ENCODE measurements at places on chromosomes 2 and 18.

DNA sequence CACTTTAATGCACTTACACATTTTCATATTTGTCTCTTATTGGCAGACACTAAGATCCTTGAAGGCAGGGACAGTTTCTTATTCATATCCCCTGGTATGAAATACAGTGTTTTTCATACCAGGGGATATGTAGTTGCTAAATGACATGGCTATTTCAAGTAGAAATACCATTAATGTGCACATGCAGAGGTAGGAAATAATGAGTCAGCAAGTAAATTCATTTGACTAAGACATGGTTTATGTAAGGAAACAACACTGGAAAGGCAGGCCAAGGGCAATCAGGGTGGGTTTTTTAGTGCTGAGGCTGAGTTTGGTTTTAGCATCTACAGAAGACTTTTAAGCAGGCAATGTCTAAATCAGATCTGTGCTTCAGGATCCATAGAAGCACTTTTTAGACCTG, 155.9 kb downstream of the WDPCP start:
- no peak for DNase-seq

DNA sequence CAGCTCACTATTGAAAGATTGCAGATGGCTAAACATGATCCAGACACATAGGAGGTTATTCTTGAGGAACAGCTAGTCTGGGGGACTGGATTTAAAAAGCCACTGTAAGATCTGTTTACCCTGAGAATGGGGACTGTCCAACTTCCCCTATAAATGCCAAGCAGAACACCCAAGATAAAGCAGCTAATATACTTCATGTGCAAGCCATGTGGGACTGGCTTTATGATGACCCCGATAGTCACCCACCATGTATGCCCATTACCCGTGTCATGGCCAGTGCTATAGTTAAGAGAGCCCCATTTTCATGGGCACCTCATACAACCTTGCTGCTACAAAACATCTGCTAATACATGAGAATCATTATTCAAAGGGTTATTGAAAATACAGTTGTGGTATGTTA, 16.0 kb downstream of the YPEL5 start:
- DNase-seq: no peak

GRCh38 chr18:35410561-35410960, 33.4 kb upstream of the ZNF396 start:
- DNase-seq: no peak

GRCh38 chr2:84854850-84855249, 26.0 kb downstream of the TRABD2A start:
- no peak for DNase-seq

- DNase-seq: no peak
Observed at GRCh38 chr2:235914756-235915155, 253.4 kb downstream of the GBX2 start.

DNA sequence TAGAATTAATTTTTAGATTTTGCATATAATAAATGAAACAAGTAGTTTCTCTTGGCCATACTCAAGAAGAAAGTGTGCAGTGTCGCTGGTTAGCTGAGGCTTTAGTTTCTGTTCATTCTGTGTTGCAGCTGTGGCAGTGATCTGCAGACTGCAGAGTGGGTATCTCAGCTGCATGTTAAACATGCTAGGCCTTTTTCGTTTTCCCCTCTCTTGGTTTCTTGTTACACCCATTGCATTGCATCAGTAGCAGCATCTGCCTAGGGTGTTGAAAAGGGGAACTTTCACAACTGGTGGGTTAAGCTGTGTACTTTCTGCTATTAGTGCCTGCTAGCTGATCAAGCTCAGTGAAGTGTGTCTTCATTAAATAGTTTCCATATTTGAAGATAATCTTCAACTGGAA, 51.3 kb downstream of the ACSL3 start:
- no peak for DNase-seq

- DNase-seq: no peak
Observed at GRCh38 chr2:239773228-239774141, 251.7 kb downstream of the NDUFA10 start.

DNA sequence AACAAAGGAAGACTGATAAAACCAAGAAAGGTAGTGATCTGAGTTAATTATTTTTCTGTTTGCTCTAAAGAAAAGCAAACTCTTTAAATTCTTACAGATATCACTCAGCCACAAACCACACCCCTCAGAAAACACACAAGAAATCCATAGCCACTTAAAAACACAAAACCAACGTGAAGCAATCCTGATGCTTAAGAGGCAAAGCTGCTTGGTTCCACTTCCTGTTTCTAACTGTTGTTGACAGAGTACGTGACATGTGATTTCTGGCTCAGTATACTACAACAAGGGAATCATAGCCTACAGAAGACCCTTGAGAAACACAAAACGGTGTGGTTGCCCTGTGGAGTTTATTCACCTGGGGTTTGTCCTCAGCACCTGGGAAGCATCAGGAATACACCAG, 240.9 kb upstream of the APCDD1 start:
- no peak for DNase-seq

- no peak for DNase-seq
Observed at GRCh38 chr2:1796232-1796930, 52.1 kb upstream of the PXDN start.

- no peak for DNase-seq
Observed at GRCh38 chr2:88932686-88933085, 241.2 kb downstream of the RPIA start.

DNA sequence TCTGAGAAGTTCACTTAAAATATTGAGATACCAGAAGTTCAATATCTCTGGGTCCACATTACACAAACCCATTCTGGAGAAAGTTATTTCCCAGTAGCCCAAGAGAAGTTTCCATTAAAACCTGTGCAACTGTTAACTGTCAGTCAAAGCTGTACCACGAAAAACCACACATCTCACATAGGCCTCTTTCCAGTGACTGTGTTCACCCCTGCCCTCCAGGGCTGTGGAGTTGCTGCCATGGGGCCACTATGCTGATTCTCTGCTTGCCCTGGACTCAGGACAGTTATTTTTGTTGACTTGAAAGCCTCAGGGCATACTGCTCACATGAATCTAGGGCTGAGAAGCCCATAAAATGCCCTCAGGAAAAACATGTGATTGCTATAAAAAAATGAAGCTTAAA, 153.8 kb downstream of the PIEZO2 start:
- no peak for DNase-seq

DNA sequence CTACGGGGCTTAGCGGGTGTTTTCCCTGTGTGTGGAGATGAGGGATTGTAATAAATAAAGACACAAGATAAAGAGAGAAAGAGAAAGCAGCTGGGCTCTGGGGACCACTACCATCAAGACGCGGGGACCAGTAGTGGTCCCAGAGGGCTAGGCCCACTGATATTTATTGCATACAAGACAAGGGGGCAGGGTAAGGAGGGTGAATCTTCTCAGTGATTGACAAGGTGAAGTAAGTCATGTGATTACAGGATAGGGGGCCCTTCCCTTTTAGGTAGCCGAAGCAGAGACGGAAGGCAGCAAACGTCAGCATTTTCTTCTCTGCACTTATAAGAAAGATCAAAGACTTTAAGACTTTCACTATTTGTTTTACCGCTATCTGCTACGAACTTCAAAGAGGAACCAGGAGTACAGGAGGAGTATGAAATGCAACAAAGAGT, 4.5 kb upstream of the GAL3ST2 start:
- DNase-seq: no peak

- no peak for DNase-seq
Observed at GRCh38 chr18:45370255-45371010, 244.8 kb upstream of the SLC14A2 start.

GRCh38 chr2:9451231-9451630, 23.1 kb upstream of the IAH1 start:
- DNase-seq: no peak

- no peak for DNase-seq
Observed at GRCh38 chr2:49404108-49404507, 249.8 kb upstream of the FSHR start.

- DNase-seq: no peak
Observed at GRCh38 chr18:11990539-11990938, 9.2 kb downstream of the IMPA2 start.

- DNase-seq: no peak
Observed at GRCh38 chr2:76958749-76959148, 563.4 kb downstream of the LRRTM4 start.

- no peak for DNase-seq
Observed at GRCh38 chr2:241977557-241978300, 108.2 kb downstream of the RTP5 start.

GRCh38 chr2:23280401-23280800, 104.6 kb upstream of the KLHL29 start:
- no peak for DNase-seq

DNA sequence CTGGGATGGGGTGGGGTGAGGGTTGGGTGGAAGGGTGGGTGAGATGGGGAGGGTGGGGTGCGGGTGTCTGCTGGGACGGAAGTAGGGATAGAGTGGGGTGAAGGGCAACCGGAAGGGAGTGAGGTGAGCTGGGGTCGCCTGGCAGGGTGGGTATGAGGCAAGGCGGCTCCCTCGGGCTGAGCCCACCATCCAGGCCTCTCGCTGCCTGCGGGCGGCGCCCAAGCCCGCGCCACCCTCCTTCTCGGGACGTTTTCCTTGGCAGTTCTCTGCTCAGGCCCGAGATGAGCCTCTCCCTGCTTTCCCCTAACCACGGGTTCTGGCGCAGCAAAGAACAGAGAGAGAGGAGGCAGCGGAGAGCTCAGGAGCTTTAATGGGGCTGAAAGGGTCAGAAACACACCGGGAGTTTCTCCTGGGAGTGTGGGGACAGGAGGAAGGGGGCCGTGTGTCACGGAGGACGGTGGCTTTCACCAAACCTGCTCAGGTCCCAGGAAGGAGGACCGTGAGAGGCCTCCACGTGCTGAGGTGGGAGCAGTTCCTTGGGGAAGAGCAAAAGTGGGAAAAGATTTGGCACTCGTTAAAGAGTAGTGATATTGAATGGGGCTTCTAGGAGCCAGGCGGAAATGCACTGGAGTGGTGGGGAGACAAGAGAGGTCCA, 4.1 kb downstream of the FEV start:
- no peak for DNase-seq

GRCh38 chr2:100223502-100223901, 81.1 kb upstream of the AFF3 start:
- DNase-seq: no peak

DNA sequence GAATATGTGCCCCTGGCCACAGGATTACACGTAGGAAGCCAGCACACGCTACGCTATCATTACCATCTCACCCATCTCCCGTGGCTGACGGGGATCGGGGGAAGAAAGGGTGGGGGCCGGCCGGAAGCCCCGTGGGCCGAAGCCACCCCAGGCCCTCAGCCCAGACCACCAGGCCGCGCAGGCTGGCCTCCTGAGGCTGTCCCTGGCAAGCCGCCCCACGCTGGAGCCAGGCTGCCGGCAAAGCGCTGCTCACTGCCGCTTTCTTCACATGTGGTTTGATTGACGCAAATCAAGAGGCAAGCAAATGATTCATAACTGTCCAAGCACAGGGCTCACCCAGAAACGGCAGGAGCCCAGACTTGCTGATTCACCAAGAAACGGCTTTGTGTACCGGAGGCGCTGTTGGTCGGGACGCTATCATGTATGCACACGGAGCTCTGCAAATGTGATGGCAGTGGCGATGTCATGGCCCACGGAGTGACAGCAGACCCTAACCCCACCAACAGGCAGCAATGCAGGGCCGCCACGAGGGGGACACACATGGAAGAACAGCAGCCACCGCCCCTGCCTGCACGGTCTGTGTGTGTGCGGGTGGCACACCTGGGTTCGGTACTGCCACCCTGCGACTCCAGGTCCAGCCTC, 125.7 kb downstream of the HDAC4 start:
- DNase-seq: peak; percentile 72

GRCh38 chr2:22600156-22600555, 784.8 kb upstream of the KLHL29 start:
- no peak for DNase-seq

- DNase-seq: no peak
Observed at GRCh38 chr2:155310589-155310988, 612.1 kb downstream of the KCNJ3 start.

GRCh38 chr2:126891681-126892500, 6.8 kb upstream of the TEX51 start:
- DNase-seq: no peak

DNA sequence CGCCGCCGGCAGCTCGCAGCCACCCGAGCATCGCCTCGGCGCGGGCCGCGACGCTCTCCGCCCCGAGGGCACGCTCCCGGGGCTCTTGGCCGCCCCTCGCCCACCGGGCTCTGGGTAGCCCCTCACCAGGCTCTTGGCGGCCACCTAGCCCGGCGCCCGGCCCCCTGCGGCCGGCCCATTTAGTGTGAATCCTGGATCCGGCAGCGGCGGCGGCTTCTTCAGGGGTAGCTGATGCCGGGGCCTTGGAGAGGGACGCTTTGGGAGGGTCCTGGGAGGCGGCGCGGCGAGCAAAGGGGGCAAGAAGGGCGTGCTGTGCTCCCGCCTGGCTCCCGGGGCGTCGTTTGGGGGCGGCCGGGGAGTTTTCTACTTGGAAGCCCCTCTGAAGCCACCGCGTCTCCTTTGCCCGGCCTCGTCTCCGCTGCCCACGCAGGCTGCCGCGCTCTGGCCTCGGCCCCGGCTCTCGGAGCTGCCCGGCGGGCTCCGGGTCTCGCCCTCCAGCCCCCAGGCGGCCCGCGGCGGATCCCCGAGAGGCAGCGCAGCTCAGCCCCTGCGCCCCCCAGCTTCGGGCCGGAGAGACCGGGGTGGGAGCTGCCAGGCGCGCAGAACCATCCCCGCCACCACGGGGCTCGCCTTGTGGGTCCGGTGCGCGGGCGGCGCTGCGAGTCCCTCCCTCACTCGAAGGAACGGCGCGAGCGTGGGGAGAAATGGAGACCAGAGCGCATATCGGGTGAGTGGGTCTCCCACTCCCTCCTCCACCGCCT, 509 bp downstream of the PIEZO2 start:
- DNase-seq: no peak

DNA sequence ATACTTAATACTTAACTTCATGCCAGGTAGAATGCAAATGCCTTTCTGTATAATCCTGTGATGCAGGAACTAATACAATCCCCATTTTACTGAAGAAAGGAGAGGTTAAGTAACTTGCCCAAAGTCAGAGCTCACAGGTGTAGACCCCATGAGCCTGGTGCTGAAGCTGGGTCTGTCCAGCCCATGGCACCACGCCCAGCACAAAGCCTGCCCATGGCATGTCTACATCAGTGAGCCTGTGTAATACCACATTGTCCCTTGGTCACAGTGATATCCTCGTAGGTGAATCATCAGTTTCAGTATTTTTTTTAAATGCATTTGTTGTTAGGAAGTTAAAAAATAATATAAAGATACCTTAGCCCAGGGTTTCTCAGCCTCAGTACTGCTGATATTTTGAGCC, 69.9 kb upstream of the MCFD2 start:
- DNase-seq: no peak

DNA sequence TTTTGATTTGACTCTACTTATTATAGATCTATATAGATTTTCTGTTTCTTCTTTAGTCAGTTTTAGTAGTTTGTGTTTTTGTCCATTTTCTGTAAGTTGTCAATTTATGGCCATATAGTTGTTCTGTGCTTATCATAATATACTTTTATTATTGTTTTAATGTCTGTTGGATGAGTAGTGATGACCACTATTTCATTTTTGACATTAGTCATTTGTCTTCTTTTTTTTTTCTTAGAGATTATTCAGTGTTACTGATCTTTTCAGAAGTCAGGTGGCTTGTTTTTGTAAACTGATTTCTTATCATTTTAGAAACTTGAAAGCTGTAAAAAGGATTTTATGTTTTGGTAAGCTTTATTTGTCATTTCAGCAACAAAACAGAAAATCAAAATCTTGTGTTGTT, 57.3 kb downstream of the EPC2 start:
- no peak for DNase-seq

Data from activated CD4-positive, alpha-beta T cell treated with anti-CD3 and anti-CD28 coated beads for 24 hours (primary cell).